Stimulated activated CD4-positive, alpha-beta T cell treated with anti-CD3 and anti-CD28 coated beads, Interleukin-15, amount 100 ng/mL, for 1 hour (primary cell): ENCODE measurements at places on chromosomes 11 and 22.

DNA sequence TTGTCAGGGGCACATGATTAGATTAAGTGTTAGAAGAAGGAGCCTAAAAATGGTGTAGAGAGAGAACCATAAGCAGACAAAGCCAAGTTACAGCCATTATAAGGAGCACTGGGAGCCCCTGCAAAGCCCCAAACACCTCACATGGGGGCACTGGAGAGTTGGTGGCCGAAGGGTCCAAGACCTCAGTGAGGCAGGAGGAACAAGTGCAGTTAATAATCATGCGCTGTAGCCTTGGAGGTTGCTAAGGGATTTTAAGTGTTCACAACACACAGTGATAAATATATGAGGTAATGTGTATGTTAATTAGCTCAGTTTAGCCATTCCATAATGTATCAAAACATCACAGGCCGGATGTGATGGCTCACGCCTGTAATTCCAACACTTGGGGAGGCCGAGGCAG is 54.4 kb upstream of the JAM3 start:
- DNase-seq = no peak

DNA sequence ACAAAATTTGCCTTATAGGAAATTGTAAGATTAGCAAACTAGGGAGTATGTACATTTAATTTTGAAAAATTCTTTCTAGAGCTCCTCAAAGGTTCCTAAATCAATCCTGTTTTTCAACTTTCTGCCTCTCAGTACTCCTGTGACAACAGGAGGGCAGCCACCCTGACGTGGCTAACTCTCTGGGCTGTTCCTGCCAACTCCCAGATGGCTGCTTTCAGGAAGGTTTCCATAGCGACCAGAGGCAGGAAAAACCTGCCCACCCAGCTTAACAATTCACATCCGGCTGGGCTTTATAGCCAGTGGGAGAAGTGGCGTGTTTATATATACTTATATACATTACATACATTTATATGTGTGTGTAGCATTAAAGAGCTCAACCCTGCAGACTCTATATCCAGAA is 26.5 kb downstream of the SGSM3 start:
- DNase-seq = no peak

DNA sequence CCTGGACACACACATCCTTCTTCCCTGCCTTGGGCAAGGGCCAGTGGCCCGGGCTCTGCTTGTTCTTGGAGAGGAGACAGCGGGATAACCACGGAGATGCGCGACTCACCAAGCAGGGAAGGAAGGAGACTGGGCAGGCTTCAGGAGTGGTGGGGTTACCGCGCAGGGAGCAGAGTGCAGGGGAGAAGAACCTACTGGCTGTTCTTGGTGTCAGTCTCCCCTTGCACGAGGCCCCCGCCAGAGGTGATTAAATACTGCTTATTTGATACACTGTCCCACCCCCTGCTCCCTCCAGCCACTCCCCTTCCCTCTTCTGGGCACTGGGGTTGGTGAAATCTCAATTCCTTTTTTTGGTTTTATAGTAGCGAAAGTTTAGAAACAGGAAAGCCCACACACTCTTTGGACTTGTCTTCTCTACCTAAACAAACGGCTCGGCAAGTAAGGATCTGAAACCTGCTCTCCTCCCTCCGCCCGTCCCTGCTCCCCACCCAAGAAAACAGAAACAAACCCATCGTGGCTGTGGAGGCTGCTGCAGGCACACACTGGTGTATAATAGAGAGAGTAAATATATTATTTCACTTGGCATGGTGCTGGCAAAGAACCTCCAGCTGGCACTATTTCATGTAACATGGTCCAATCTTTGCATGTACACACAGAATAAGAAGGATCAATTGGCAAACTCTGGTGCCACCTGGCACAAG is 10.8 kb downstream of the LARGE2 start:
- DNase-seq = no peak

DNA sequence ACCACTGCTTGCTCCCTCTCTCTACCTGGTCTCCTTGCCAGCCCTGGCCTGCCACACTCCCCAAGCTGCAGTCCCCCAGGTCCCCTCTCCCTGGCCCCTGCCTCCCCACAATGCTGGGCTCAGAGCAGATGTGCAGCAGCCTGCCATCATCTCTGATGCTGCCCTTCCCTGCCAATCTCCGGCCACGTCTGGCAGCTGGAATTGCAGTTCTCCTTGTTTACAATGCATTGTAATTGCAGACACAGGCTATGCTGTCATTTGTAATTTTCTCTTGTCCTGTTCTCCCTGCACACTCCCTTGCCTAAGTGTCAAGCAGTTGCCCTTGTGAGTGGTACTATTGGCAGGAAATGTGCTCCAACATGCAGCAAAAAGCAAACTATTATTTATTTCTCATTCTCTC is 222.3 kb downstream of the NTM start:
- DNase-seq = no peak

GRCh38 chr11:115707180-115707905 is 203.1 kb upstream of the CADM1 start:
- DNase-seq = no peak

DNA sequence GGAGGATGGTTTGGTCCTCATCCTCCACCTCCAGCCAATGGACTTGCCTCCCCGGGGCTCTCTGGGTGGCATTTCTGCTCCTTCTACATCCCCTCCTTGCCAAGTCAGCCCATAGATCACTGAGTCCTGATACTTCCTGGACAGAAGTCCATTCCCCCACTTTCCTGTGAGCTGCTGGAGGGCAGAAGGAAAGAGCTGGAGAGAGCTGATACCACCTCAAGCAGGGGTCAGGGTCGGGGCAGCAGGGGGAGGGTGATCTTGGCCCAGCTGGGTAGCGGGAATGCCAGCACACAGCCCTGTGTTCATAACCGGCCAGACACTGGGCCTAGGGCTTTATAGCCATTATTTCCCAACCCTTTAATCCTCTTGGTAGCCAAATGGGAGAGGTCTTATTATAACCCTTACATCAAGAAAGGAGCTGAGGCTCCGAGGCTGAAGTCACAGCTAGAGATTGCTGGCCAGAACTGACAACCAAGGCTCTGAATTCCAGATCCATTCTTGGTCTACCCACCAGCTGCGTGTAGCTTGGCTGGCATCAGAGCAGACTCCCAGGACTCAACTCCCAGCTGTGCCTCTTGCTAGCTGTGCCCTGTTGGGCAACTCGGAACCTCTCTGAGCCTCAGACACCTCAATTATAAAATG is 39.9 kb downstream of the CD6 start:
- no peak for DNase-seq

GRCh38 chr11:68999093-68999747 is 13.8 kb downstream of the MRGPRF start:
- DNase-seq = no peak

DNA sequence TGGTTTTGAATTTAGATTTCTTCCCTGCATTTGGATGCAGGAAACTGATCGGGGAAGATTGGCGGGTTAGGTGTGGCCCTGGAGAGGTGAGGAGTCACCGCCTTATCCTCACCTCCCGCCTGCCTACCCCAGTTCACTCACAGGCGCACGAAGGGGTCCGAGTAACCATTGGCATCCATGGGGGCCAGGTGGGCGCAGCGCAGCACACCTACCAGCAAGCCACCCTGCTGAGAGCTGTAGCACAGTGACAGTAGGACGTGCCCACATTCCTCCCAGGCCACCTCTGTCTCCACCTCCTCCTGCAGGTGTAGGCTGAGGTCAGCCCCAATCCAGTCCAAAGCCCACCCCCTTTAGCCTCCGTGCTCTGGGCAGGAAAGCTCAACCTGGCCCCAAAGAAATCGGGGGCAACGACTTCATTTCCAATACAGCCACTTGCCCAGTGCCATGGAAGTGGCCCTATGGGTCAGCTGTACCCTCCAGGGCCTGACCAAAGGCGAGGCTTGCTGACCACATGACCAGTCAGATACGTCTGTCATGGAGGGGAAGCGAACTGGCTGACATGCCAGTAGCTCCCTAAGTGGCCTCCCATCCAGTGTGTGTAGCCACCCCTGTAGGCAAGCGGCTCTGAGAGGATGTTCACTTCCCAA is 6.7 kb downstream of the NDUFV1 start:
- DNase-seq = no peak

DNA sequence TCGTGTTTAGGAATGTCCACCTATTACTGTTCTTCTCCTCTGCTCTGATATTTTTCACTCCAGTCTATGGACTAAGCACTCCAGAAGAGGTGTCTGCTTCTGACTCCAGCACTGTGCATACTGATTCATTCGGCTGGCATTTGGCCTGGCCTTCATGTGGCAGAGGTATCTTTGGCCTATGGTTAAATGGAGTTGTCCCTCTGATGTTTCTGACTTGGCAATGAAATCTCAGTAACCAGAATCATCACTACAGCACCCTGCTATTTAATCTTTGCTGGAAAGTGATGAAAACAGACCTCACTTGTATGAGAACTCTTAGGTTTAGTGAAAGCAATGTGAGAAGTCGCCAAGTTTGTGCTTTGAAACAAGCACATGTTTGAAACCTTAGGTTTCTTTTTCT is 155.2 kb downstream of the MAML2 start:
- no peak for DNase-seq

- DNase-seq = no peak
Measured at GRCh38 chr11:36235750-36236149, 53.5 kb downstream of the COMMD9 start.

GRCh38 chr11:78397398-78397797 is 20.2 kb downstream of the GAB2 start:
- DNase-seq = no peak

- DNase-seq = no peak
Measured at GRCh38 chr11:69040581-69041260, 8.0 kb upstream of the TPCN2 start.

DNA sequence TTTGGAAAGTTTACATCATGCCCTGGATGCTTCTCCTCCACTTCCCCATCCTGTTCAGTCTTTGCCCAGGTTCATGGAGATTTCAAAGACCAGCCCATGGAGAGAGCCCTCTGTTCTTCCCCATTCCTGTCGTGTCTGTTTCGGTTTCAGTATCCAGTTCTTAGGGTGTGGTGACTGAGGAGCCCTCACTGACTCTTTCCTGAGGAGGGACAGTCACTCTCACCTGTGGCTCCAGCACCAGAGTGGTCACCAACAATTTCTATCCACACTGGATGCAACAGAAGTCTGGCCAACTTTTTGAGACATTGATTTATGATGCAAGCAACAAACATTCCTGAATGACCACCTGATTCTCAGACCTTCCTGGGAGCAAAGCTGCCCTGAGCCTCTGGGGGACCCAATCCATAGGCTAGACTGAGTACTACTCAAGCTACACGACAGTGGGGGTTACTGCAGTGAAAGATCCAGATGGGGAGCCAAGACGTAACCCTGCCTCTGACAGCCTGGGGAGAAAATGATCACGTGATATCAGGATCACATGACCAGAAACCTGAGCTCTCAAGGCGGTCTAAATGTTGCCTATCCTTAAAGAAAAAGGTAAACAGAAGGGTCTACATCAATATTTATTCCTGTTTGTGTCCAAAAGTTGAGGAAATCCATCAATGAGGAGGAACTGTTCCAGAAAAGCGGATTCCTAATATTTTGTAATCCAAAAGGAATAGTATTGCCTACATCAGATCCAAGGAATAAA is 76.2 kb upstream of the VPREB1 start:
- no peak for DNase-seq

DNA sequence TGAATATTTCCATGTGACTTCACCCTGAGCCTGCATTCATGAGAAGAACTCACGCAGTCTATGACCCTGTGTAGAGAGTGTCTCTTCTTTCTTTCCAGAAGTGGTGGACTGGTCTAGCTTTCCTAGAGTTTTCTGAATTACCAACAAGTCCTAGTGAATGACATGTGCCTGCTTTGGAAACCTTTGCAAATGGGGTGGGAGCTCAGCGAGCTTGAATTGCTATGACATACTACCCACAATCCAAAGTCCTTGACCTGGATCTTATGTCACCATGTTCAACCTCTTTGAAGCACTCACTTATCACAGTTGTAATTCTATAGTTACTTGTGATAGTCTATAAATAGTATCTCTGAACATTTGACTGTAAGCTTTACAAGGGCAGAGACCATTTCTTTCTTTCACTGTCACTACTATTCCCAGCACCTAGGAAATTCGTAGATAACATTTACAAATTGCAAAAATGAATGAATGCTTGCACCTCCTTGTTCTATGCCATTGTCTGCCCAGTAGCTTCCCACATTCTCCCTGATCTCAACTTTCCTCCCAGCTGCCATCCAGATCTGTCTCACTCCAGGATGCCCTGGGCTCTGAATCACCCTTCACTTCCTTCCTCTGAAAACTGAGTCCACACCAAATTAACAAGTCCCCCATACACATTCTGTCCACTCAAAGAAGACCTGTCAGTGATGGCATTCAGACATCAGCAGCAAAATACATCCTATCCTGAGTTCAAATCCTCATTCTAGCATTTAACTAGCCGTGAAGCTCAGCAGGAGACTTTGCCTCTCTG is 201.9 kb upstream of the SESN3 start:
- no peak for DNase-seq

DNA sequence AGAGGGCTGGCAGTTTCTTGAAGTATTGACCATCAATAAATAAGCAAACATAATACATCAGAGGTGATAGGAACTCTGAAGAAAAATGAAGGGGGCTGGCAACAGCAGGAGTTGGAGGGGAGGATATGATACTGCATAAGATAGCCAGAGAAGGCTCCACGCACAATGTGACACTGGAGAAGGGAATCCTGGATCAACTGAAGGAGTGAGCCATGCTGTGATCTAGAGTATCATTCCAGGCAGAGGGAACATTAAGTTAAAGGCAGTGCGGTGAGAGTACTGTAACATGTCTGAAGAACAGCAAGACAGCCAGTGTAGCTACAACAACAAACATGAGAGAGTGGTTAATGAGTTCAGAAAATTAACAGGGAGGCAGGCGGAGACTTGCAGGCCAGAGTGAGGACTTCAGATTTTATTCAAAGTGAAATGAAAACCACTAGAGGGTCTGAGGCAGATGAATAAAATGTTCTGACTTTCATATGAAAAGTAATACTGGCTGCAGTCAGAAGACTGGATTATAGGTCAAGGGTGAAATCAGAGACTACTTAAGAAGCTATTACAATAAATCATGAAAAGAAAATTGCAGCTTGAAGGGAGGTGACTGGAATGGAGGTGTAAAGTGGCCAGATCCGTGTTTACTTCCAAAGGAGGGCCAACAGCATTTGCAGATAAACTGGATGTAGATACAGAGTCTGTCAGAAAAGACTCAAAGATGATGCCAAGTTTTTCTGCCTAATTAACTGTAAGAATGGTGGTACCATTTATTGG is 49.4 kb downstream of the RRAS2 start:
- no peak for DNase-seq

GRCh38 chr11:23318670-23319069 is 458.4 kb upstream of the CCDC179 start:
- no peak for DNase-seq

- DNase-seq = peak; percentile 92
Measured at GRCh38 chr11:64304316-64305072, 830 bp upstream of the ESRRA start.

- DNase-seq = no peak
Measured at GRCh38 chr11:44625759-44626523, 60.5 kb downstream of the CD82 start.

DNA sequence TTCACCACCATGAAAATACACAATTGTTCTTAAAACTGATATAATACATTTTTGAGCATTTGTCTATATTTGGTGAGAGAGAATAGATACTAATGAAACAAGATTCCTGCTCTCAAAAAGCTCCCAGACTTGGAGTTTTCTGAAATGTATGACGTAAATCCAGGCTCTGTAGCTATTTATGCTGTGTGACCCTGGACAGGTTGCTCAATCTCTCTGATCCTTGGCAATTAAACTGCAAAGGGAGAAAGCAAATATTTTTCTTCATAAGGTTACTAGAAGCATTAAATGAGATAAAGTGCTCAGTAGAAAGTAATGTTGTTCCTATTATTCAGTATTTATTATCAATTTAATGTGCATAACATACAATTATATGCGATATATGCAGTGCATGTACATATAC is 42.5 kb downstream of the SVIP start:
- no peak for DNase-seq
